ENCODE measurements at places on chromosomes 2 and 18. TPM values are rescaled to one million over a fixed set of nuclear protein-coding genes. Genes with fewer than 3 reads are reported as not detected.

DNA sequence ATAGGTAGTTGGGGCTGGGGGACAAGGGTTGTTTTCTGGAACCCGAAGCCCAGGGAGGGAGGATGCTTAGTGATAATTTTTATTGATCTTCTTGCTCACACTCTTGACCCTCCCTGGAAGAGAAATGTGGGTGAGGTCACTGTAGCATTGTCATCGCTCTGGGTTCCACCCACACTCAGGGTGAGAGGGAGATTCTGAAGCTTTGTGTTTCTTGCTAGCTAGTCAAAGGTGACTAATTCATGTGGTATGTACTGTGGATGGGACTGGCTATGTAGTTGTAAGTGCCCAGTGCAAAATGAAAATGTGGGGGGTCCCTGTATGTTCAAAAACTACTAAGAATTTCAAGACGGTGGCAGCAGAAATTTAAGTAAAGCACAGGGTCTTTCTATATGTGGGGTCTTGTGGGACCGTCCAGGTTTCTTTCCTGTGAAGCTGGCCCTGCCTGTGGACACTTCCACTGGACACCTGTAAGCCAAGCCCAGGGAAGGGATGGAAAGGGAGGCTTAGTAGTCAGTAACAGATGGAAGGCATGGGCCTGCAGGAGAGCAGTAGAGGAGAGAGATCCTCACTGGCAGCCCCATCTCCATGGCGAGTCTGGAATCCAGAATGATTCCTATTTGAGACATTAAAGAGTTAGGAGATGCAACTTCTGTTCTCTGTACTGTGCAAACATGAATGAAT, 35.0 kb downstream of the TSN start:
- no peaks in the 10 kb centered on the region for H3K36me3 ChIP-seq
- no peak overlapping the region for H3K4me3 ChIP-seq
- no peak for DNase-seq
- H3K27me3 ChIP-seq, result no peaks in the 10 kb centered on the region
- H3K27ac ChIP-seq, result no peak overlapping the region

DNA sequence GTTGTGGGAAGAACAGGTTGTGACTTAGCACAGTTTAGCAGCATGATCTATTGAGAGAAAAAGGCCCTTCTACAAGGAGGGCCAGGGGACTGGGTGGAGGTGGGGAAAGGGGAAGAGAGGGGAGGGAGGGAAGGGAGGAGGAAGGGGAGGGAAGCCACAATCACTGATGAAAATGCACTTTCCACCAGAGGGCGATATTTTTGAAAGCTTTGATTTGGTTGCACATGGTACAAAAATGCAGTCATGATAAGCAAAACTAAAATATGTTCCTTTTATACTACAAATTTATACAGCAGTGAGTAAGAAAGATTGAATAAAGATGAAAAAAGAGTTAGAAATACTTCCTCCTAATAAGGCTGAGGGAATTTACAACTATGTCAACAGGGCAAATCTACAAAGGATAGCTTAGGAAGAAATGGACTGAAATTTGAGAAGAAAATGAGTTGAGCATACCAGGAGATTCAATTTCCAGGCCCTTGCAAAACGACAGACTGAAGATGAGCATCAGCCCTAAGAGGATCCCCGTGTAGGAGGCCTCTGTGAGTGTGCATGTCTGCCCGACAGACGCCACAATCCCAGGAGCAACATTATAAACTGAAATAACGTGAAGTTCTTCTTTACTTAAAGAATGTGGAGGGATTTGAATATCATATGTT, 17.2 kb downstream of the SH3YL1 start:
- peaks cover 20% of the 10 kb centered on the region for H3K36me3 ChIP-seq
- H3K4me3 ChIP-seq, result no peak overlapping the region
- H3K27me3 ChIP-seq, result no peaks in the 10 kb centered on the region
- no peaks in the 10 kb centered on the region for H3K4me1 ChIP-seq
- DNase-seq, result no peak

GRCh38 chr2:143029141-143029540, 100.1 kb upstream of the ARHGAP15 start:
- DNase-seq, result no peak
- H3K27me3 ChIP-seq, result no peaks in the 10 kb centered on the region

DNA sequence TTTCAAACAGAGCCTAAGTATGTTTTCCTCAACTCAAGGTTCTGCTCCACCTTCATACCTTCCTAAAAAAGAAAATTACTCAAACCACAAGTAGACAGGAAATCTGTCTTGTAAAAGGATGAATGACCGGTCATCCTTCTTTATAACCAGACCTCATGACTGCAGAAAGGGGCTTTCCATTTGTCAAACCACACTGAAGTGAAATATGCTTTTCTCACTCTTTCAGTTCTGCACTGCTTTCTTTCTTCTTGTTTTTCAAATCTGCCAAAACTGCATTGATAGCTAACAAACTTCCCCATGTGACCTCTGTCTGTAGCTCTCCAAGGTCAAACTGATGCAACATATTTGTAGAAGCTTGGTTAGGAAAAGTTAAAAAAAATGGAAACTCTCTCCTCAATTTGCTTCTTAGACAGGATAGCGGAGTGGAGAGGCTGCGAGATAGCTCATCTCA, 308.9 kb upstream of the CCDC68 start:
- H3K36me3 ChIP-seq, result peaks cover 17% of the 10 kb centered on the region
- no peaks in the 10 kb centered on the region for H3K27me3 ChIP-seq
- peaks cover 18% of the 10 kb centered on the region for H3K4me1 ChIP-seq
- DNase-seq, result no peak

DNA sequence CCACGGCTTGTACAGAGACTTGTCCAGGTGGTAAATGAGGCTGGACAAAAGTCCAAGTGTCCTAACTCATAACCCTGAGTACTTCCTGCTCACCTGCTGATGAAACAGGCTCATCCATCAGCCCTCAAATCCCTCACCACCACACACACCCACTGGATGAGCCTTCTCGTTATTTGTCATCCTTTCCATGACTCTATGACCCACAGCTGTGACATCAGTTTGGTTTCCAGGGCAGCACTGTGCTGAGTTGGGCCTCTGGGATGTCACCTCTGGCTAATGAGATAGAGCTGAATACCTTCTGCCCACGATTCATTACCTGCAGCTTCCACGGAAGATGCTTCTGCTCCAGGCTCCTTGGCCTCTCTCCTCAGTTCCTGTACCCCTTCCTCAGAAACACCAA, 39.4 kb downstream of the SLC14A2 start:
- H3K4me3 ChIP-seq, result no peak overlapping the region
- DNase-seq, result no peak
- no peaks in the 10 kb centered on the region for H3K27me3 ChIP-seq

DNA sequence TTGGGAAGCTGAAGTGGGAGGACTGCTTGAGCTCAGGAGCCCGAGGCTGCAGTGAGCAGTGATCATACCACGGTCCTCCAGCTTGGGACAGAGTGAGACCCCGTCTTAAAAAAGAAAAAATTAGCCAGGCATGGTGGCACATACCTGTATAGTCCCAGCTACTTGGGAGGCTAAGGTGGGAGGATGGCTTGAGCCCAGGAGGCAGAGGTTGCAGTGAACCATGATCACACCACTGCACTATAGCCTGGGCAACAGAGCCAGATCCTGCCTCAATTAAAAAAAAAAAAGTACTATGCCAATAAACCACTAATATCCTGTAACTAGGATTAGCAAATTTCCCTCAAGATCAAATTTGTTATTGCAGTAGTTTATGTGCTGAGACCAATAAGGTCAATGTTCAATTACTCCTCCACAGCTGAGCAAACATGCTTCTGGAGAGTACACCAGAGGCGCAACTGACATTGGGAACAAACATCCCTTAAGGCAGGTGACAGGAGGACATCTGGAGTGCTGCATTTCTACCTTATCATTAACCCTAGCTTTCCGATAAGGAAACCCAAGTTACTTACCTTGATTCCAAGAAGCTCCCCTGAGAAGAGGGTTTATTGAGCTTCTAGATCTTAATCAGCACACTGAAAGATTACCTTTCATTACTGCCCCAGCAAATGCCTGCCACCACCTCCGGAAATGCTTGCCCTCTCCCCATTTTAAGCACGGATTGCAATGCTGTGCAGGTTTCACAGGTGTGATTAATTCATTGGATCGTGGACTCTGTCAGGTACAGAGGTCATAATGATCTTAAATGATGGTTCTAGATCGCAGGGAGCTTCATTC, 26.2 kb downstream of the MGAT4A start:
- no peaks in the 10 kb centered on the region for H3K36me3 ChIP-seq
- H3K4me3 ChIP-seq, result no peak overlapping the region
- H3K4me1 ChIP-seq, result peaks cover 37% of the 10 kb centered on the region
- H3K27me3 ChIP-seq, result no peaks in the 10 kb centered on the region
- no peak overlapping the region for H3K27ac ChIP-seq

GRCh38 chr2:34991508-34992274, 1363.9 kb upstream of the CRIM1 start:
- H3K4me3 ChIP-seq, result no peak overlapping the region
- no peaks in the 10 kb centered on the region for H3K4me1 ChIP-seq
- no peak for DNase-seq
- H3K27ac ChIP-seq, result no peak overlapping the region

GRCh38 chr2:107936433-107937359, 49.6 kb upstream of the SLC5A7 start:
- H3K27me3 ChIP-seq, result no peaks in the 10 kb centered on the region
- no peaks in the 10 kb centered on the region for H3K36me3 ChIP-seq
- H3K27ac ChIP-seq, result no peak overlapping the region
- no peak overlapping the region for H3K4me3 ChIP-seq

- peaks cover 16% of the 10 kb centered on the region for H3K4me1 ChIP-seq
- peak overlapping the region; percentile 46 for H3K27ac ChIP-seq
- H3K4me3 ChIP-seq, result no peak overlapping the region
- no peak for DNase-seq
- H3K27me3 ChIP-seq, result no peaks in the 10 kb centered on the region
These were observed 107.4 kb upstream of the SEC11C start for GRCh38 chr18:59032308-59032707.

The DHRS9 gene
- total RNA-seq, result 0.95 TPM

The FN1 gene
- total RNA-seq, result 8,882 TPM

Data from thoracic aorta (tissue), 2 donors.